ENCODE measurements at places on chromosomes 5 and 9.

DNA sequence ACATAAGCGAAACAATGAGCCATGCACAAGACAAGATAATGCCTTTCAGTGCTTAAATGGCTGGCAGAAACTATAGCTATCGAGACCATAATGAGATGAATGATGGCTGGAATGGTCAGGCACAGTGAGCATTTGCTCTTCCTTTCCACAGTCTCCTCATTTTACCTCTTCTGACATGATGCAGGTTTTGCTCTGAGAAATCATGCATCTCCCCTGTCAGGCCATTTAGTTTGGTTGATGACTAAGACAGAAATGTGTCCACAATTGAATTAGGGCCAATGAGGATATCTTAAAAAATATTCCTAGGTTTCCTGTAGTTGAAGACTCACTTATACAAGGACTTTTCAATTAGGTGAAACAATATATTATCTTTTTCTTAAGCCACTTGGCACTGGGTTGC lies 475.1 kb downstream of the TMEM232 start:
- DNase-seq, result no peak

GRCh38 chr9:128048663-128049062 lies 18.5 kb downstream of the NAIF1 start:
- no peak for DNase-seq

GRCh38 chr5:170211575-170212334 lies 21.0 kb upstream of the C5orf58 start:
- no peak for DNase-seq

- no peak for DNase-seq
Observed at GRCh38 chr9:104927216-104927911, 591 bp downstream of the ABCA1 start.

DNA sequence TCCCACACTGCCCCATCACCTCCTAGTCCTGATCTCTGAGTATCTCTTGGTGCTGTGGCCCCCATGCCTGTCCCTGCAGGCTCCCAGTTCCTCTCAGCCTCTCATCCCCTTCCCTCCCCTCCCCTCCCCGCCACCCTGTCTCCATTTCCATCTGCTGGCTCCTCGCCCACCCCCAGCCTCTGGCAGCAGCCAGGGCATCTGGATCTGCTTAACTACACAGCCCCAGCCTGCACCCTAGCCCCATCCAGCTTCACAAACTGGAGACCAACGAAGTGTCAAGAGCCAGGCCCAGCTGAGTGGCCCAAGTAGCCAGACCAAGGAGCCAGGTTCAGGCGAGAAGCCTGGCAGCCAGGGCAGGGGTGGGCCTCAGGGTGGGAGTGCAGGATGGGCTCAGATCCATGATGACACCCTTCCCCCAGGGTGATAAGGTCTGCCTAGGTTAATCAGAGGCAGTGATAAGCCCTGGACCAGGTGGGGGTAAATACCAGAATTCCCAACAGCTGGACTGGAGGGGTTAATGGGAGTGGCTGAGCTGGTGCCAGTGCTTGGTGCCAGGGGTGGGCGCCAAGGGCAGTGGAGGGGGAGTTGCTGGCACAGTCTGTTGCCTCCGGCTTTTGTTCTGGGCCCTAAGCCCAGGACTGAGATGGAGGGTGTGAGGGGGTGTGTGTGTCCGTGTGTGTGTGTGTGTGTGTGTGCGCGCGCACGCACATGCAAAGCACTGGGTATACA lies 2.5 kb downstream of the IL11RA start:
- DNase-seq, result no peak

- no peak for DNase-seq
Observed at GRCh38 chr5:1447671-1448361, 2.6 kb upstream of the SLC6A3 start.

- no peak for DNase-seq
Observed at GRCh38 chr5:180305481-180305880, 13.6 kb upstream of the MAPK9 start.

DNA sequence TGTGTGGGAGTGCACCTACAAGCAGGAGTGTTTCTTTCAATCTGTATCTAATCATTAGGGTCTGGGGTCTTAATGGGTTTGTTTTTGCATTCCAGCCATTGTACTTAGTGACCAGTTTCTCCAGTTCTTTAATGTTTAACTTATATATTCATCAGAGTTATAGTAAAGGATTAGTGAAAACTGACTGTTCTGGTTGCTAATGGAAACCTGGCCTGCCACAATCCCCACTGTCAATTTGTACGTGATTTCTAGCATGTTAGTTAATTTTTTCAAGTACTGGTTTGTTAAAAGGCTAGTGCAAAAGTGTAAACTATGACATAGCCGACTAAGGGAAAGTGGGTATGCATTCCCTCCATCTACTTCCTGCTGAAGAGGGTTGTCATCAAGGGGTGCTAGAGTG lies 276.1 kb downstream of the HTR1A start:
- no peak for DNase-seq

- DNase-seq, result no peak
Observed at GRCh38 chr9:114341152-114341830, 11.6 kb downstream of the ORM2 start.

DNA sequence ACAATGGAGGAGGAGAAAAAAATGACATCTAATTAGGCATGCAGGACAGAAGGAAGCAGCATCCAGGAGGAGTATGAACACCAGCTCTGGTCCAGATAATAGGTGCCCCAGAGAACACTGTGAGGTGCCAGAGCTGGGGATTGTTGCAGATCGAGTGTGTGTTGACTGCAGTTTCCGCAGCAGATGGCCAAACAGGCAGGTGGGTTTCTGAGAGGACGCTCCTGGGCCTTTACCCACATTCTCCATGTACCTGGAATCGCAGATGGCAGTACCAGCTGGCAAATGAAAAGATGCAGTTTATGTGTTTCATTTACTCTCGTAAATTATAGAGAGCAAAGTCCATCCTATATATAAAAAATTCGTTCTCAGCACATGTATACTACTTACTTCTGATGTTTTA lies 182.2 kb upstream of the ISL1 start:
- no peak for DNase-seq

DNA sequence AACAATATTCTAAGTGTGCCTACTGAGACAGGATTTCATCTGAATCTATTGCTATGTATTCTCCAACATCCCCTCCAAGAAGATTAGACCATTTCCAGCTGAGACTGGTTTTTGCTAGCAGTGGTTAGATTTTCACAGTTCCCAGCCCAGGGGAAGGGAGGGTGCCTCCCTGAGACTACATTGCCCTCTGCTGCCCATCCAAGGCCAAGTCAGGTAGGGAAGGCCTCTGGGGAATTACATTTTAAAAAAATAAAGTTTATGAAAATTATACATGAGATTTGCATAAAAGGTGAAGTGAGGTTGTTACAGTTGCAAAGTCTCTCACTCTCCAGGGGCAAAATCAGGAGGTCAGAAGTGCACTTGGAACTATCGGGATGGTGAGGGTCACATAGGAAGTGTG lies 28.0 kb upstream of the SYK start:
- no peak for DNase-seq

DNA sequence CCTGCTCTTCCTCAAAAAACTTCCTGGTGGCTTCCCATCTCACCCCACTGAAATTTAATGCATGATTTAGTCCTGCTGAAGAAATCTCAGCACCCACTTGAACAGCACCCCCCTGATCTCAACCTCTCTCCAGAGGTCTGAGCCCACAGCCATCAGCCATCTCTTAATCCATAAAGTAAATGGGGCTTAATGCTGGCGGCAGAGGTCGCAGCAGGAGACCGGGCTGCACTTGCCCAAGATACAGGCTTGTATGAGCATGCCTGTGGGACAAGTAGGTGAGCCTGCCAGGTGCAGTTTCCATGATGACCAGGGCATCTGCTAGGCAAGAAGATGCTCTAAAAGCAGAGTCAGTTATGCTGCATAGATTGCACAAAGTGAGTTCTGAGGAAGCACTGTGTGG lies 52.4 kb upstream of the CTXN3 start:
- no peak for DNase-seq

- DNase-seq, result no peak
Observed at GRCh38 chr5:134450374-134450773, 38.7 kb upstream of the CDKN2AIPNL start.

DNA sequence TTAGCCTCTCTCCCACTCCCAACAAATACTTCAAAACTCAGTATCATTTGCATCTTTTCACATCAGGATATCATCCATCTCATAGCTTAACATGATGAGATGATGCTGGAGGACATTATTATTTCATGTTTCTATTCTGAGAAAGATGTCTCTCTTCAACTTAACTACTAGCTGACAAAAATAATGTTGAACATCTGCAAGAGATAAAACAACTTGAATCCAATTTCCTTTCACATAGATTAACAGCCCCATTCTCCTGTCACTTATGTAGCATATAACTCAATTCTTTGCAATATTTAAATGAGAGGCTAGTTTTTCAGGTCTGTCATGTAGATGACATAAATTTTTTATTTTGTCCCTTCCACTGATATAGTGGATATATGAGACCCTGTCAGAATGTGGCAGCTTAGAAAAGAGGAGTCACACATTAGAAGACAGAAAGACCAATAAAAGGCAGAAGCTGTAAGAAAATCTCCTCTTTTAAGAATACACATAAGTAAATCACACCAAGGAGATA lies 239.2 kb upstream of the KIF2A start:
- DNase-seq, result no peak

DNA sequence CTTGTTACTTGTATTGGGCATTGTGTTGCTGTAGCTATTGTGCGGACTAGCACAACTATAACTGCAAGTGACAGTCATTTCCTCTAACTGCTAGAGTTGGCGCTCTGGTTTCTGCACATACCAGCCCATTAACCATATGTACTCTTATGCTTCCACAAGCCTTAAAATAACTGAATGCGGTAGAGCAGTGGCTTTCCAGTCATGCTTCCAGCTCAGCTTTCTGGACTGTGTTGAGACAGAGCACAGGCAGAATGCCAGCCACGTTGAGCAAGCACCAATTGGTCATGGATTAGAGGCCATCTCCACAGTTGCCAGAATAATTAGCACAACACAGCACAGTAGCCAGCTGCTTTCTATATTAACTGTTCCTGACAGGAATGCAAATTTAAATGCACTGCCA lies 12.2 kb downstream of the INVS start:
- DNase-seq, result no peak

DNA sequence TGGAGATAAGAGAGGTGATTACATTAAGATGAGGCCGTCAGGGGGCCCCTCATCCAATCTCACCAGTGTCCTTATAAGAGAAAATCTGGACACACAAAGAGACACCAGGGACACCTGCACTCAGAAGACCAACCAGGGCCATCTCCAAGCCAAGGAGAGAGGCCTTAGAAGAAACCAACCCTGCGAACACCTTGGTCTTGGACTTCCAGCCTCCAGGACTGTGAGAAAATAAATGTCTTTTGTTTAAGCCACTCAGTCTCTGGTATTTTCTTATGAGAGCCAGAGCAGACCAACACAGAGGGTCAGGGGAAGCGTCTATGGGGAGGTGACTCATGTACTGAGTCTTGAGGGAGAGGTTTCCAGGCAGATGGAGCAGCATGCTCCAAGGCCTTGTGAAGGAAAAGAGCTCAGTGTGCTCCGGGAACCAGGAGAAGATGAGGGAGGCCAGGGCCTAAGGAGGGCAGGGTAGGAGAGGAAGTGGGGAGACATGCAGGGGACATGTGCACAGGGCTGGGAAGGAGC lies 5.4 kb downstream of the PHYKPL start:
- no peak for DNase-seq

GRCh38 chr5:31783086-31783645 lies 144.2 kb downstream of the PDZD2 start:
- DNase-seq, result no peak

DNA sequence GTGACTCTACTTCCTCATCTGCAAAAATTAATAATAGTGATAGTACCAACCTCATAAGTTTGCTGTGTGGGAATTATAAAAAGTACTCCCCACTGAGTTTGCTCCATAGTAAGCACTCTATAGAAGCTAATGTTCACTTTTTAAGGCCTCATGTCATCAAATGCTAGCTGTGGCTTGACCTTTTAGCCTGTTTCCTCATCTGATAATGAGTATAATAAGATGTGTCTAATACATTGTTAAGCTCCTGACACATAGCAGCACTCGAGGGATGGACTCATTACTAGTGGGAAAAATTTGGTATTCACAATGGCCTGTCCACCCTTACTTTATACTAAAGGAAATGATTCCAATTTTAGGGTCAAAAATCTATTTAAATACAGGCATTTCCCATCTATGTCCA lies 26.1 kb upstream of the CAST start:
- no peak for DNase-seq

DNA sequence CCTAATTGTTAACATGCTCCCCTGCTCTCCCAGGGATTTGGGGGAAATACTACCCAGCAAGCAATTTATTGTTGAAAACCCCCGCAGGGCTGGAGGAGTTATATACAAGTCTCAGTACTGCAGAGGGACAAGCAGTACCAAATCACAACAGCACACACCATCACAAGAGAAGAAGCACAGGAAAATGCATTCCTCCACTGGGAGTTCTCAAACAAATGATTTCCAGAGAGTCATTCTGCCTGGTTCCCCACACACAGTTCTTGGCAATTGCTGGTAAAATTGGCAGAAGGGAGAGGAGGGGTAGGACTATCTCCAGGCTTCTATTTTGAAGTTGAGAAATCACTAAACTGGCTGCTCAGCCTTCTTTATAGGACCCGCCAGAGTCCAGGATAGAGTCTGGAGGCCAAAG lies 16.8 kb downstream of the SIL1 start:
- DNase-seq, result no peak

- DNase-seq, result peak; percentile 54
Observed at GRCh38 chr5:39209924-39210323, 9.4 kb downstream of the FYB1 start.

DNA sequence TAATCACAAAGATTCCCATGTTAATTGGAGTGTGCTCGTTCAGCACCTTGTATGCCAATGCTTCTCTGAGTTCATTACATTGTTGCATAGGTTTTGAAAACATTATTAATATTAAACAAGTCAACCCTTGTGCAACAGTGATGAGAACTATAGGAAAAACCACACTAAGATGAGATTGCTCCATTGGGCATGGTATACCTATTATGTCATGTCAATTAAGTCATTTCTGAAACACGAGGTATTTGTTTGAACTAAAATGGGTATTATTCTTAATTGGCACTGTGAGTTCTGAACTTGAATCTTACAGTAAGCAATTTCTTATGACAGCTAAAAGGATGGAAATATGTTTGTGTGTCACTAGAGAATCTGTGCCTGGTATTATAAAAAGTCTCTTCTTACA lies 447.7 kb downstream of the EFNA5 start:
- no peak for DNase-seq

- DNase-seq, result no peak
Observed at GRCh38 chr9:11471321-11471720, 858.5 kb upstream of the PTPRD start.

DNA sequence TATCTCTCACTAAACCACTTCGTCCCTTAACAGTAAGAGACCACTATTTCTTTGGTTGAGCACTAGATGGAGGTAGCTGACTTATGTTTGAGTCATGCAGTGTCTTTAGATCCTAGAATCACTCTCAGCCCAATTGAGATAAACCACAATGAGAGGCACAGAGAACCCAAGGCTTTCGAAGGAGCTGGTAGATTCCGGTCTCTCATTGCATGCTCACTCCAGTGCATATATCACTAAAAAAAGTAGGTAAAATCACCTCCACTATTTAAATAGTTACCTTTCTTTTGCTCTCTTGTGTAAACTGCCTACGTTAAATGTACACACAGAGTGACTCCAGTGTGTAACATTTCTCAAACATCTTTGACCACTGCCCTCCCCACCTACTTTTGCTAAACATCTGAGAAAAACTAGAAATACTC lies 27.6 kb downstream of the ACTL7A start:
- no peak for DNase-seq

- DNase-seq, result no peak
Observed at GRCh38 chr5:108634010-108634616, 113.6 kb upstream of the FER start.

- DNase-seq, result no peak
Observed at GRCh38 chr5:125274938-125275724, 528.7 kb upstream of the ZNF608 start.
